ENCODE measurements at places on chromosomes 3 and 15.

DNA sequence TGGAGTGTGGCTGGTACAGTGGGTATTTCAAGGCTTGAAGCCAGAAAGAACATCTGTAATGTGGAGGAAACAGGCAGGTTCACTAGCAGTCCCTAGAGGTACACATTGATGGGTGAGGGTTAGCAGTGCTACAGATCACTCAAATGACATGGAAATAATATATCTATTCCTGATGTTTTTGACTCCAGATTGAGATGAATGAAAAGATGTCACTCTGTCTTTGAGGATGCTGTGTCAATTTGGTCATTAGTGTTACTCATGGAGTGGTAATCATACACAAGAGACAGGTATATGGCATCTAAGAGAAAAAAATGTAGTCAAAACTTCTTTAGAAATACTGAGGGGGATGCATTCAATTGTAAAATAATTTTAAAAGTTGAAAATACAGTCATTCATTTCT, 135.1 kb downstream of the ZIC1 start:
- no peak for DNase-seq

DNA sequence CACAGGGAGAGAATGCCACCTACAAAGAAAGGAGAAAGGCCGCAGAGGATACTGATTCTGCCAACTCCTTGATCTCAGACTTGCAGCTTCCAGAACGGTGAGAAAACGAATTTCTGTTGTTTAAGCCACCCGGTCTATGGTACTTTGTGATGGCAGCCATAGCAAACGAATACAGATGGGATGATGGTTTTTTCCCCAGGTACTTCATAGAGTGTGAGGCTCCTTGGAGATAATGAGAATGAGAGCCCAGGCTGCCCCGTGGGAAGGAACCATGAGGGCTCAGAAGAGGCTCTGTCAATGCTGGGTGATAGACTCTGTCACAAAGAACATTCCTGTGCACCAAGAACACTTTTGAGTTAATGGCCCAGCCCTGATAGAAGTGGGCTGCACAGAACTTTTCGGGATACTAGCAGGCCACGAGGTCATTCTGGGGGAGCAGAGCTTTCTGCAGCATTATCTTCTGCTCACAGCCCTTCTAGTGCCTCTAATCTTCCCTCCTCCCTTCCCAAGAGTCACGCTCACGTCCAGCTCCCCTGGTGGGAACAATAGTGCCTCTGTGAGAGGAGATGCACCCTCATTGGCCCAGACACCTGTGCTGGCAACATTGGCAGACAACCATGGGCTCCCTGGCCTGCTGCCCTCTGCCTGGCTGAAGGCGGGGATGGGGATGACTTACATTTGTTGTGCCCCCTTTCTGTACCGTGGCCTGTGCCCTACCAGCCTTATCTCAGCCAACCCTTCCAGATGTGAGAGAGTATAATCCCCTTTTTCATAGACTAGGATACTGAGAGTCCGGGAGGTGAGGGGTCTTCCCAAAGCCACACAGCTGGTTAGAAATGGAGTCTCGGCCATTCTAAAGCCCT, 5.2 kb upstream of the RLBP1 start:
- DNase-seq: no peak

DNA sequence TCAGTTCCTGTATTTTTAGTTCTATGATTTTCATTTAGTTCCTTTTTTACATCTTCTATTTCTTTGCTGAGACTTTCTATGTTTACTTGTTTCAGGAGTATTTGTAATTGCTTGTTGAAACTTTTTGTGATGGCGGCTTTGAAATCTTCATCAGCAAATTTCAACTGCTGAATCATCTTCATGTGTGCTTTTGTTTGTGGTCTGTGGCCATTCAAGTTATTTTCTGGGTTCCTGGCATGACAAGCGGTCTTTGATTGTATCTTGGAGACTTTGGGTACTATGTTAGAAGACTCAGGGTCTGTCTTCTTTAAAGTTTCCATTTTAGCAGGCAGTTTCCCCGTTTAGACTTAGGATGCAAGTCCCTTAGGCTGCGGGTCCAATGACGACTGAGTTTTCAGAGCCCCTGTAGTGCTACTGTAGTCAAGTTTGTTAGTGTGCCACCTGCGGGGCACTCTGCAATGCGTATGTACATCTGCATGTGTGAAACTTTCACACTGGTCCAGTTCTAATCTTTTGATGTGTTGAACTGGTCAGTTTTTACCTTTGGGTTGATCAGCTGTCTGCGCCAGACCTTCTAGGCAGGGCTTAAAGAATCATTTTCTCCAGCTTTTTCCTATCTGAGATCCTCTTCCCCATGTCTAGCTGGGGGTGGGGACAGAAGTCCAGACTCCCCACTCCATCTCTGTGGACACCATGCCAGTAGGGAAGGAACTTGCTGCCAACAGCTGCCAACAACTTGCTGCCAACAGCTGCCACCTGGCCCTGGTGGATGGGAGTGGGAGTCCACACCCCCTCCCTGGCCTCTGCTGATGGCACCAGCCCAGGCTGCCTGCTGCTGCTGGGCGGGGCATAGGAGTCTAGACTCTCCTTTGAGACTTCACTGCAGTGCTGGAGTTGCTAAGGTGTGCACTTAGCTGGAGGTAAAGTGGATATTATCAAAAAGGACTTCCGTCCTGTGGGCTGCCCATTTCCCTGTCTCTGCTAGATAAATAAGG, 190.9 kb downstream of the TJP1 start:
- no peak for DNase-seq

GRCh38 chr3:58102390-58102750, 94.1 kb downstream of the FLNB start:
- no peak for DNase-seq

GRCh38 chr3:177451301-177451750, 254.0 kb upstream of the TBL1XR1 start:
- DNase-seq: no peak

DNA sequence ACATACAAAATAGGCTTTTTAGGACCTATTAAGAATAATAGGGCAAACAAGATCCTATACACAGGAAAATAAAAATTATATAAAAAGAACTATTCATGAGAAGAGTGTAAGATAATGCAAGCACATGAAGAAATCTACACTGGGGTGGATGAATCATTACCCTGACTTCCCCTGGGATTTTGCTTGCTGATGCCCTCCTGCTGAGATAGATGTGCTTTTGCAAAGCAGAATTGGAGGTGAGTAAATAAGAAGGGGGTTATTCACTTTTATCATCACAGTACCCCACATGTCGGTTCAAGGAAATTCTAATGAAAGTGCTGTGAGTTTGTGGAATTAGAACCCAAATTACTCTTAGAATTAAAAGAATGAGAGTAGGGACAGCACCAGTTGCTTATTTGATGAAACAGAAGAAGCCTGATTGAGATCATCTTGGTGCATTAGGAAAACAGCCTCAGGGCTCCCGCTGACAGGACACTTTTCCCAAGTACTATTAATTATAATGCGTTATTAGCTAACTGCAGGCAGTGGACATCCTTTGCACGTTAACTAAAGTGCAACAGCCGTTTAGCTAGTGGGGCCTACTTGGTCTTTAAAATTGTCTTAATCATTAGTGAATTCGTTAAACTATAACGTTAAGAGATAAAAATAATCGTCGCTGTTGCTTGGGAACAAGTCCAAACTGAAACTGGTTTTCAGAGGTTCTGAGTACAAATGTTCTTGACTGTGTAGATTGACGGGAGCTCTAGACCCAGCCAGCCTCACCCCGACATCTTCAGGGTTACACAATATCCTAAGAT, 48.4 kb downstream of the SLC2A2 start:
- no peak for DNase-seq

- DNase-seq: no peak
These were observed 40.6 kb downstream of the SLC25A26 start for GRCh38 chr3:66261355-66261754.

- DNase-seq: no peak
These were observed at the start of gene SH2D7 for GRCh38 chr15:78092261-78093041. Gene SH2D7 (plus strand): TSS chr15:78092561. CDS start chr15:78092585, 24 bp downstream.

- DNase-seq: no peak
These were observed 5.9 kb downstream of the HCN4 start for GRCh38 chr15:73362900-73363299.

DNA sequence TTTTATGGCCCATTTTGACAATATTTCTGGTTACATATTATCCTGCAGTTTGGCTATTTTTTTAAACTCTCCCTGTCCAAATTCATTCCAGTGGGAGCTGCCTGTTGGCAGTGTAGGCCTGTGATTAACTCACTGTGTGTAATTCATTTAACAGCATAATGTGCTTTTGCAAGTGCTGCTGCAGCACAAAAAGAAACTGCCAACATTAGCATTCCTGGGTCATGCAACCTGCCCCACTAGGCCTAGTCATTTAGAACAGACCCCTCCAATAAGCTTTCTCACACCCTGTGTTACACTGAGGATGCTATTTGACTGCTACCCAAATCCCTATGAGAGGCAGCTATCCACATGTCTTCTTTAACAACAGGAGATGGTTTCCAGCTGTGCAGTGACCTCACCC, 251.2 kb upstream of the UBE2E2 start:
- no peak for DNase-seq

GRCh38 chr3:134328846-134329245, 45.4 kb downstream of the AMOTL2 start:
- DNase-seq: no peak

DNA sequence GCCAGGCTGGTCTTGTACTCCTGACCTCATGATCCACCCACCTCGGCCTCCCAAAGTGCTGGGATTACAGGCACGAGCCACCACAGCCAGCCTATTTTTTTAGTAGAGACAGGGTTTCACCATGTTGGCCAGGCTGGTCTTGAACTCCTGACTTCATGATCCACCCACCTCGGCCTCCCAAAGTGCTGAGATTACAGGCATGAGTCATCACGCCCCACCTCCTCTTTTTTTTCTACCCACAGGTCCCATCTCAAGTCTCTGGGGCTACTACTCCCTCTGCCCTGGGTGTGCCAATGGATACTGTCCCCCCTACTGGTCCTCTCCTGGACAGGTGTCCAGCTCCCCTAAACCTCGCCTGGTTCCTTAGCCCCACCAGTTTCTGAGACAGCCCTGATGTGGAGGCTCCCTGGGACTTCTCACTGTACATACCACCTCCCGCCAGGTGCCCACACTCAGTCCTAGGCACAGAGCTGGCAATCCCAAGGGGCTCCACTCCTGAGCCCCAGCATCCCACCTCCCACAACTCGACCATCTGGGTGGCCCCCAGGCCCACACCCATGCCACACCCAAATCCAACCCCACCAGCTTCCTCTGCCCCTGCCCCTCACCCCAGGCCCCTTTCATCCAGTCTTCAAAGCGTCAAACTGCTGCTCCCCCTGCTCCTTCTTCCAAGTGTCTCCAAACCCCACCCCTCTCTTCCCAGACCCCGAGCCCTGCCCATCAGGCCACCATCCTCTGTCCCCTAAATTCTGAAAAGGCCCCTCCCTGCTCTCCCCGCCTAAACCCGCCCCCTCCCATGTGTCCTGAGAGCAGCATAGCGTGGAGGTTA, 13.1 kb upstream of the CYP11A1 start:
- no peak for DNase-seq

- DNase-seq: no peak
These were observed 47.6 kb downstream of the IDH2 start for GRCh38 chr15:90054618-90055097.

GRCh38 chr3:125042725-125043406, 12.9 kb downstream of the HEG1 start:
- no peak for DNase-seq

DNA sequence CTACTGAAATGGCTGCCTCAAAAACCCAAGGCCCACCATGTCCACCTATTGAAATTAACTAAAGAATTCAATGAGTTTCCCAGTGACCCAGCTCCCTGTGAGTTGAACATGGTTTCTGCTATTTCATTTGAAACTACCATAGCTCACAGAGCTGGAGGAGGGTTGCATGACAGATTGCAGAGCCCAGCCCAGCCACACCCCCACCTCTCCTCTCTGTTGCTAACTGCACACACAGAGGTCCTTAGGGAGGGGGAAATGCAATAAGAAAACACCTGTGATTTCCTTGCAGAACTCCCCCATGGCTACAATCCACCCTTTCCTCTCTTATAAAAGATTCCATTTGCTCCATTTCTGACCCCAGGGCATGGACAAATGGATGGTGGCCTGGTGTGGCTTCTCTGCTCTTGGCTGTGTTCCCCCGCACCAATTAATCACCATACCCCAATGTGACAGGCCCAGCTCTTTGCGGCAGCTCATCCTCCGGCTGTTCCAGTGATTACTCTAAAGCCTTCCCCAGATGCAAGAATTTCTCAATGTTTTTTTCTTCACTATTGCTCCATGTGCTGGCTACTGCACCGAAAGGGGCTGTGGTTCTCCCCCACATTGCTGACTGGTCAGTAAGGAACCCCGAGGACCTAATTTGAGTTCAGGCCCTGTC, 208.4 kb upstream of the KBTBD8 start:
- DNase-seq: no peak

All from LoVo (cell line).